CD8-positive, alpha-beta T cell (primary cell): ENCODE measurements at places on chromosomes 2 and 18.

DNA sequence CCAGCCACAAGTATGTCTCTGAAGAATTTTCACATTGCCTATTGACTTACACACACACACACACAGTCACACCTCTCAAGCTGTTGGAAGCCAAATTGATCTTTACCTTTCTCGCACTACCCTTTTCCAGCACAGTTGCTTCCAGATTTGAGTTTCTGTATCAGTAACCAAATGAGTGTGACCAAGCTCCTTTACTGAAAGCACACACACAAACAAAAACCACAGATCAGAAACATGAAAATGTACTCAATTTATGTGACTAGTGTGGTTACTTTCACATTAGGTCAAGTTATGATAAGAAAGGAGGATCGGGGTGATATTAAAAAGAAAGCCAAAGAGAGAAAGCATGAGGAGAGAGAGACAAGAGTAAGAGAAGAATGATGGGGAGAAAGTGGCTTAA, 993.9 kb upstream of the POU3F3 start:
- DNase-seq = no peak

DNA sequence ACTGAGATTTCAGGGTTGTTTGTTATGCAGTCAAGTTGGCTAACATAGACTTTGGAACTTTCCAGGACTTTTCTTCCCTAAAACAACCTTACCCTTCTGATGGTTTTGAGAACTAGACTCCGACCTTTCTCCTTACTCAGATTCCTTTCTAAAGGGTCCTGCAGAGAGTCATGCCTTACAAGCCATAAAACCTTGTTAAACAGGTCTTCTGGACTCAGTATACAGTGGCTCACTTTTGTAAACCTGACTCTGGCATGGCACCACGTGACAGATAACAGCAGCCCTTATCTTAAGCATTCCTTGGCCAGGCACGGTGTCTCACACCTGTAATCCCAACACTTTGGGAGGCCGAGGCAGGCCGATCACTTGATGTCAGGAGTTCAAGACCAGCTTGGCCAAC, 253.2 kb upstream of the RAB6C start:
- no peak for DNase-seq

DNA sequence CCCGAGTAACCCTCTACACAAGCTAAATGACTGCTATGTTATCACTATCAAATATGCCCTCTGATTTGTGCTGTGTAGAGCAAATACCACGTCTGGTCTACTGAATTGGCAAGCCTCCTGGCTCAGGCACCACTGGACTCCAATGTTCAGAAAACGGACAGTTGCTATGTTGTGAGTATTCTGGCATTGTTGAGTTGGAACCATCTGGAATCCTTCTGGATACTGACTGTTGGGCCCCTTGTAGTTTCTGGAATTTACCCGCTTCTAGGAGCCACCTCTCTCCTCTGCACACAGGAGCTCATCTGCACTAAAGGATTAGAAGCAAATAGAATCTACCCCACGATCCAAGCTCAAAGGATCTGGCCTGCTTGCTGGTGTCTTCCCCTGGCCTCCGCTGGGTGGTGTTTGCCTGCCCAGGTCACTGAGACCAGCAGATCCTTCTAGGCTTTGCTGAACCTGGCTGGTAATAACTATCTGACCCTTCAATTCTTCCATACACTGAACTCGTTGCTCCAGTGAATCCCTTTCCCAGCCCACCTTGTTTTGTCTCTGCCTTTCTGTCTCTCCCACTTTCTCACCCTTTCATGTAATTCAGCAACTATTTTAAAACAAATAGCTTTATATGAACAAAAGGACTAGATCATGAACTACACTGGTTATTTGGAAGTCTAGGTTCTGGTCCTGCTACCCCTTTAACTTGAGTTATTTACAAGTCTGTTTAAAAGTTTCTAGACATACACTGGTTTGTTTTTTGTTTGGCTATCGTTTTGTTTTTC, 2.1 kb upstream of the HAAO start:
- no peak for DNase-seq

DNA sequence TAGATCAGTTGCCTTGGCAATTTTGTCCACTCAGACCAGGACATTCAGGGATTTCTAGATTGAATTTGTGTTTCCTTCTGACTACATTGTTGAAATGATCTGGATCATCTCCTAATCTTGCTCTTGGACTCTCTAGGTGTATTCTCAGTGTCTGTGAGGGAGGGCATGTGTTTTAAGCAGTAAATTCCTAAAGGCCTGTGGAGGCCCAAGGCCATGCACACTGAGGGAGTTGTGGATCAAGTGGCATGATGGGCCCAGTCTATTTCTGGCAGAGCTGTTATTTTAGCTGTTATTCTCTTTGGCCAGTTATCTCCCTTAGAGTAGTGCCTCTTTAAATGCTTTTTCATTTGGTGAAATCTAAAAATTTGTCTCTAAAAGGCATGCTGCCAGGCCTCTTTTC, 144.9 kb downstream of the RPIA start:
- DNase-seq = no peak

DNA sequence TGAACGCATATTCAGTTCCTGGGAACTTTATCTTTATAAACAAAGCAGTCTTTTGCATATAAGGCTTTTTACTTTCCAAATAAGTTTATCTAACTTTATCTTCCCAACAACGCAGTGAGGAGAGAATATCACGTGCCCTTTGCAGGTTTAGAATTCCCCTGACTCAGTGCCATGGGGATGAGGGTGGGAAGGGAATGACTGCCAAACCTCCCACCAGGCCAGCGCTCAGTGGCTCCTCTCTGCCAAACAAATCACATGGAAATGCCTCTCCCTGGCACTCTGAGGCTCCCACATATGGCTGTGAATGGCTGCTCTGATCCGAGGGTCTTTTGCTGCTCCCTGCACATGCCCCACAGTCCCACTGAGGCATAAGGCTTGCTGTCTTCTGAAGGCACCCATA, 158.3 kb downstream of the DNAH6 start:
- DNase-seq = no peak

DNA sequence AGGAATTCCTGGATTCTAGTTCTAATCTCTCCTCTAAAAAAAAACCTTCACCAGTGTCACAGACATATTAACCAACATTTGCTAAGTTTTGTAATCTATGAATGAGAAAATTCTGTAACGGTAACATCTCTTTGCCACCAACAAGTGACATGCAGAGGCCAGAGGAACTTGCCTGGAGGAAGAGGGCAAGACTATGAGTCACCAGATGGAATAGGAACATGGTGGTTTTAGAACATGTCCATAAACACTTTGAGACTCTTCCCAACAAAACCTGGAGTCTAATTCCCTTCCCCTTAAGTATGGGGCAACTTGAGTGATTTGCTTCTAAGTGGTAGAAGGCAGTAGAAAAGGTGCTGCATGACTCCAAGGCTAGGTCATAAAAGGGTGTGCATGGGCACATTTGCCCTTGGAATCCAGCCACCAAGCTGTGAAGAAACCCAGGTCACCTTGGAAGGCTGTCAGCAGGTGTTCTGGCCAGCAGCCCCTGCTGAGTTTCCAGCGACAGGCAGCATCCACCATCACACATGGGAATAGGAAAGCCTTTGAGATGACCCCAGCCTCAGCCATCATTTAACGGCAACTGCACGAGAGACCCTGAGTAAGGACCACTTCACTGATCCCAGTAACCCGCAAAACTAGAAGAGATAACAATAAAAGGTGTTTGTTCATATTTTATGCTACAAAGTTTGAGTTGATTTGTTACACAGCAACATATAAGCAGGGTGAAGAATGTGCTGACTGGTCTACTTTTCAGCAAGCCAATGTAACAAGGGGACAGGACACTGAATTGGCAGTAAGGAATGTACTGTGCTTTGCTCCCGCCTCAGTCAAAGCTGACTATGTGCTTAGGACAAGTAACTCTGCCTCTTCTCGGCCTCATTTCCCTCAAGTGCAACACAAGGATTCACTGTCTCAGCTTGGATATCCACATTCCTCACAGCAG, 90.6 kb downstream of the SKA1 start:
- DNase-seq = no peak

- DNase-seq = no peak
Measured at GRCh38 chr2:226671141-226671676, 128.4 kb downstream of the IRS1 start.

DNA sequence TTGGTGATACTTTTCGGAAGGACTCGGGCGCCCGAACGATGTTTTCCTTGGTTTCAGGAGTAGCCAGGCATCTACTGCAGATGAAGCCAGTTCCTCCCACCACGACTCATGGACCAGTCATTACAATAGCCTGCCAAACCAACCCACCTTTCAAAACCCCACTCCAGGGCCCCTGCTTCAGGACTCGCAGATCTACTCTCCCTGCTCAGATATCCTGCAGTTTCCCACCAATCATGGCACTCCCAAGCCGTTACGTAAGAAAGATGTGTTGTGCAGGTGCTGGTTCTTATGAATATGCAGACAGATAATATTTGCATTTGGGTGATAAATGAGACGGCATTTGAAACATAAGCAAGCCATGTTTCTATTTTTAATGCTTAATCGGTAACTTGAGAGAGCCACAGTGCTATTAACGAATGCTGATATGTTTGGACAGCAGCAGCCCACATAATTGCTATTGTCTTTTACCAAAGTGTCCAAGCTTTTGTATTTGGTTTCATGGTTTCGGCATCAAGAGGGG, 3.5 kb upstream of the CYS1 start:
- no peak for DNase-seq

DNA sequence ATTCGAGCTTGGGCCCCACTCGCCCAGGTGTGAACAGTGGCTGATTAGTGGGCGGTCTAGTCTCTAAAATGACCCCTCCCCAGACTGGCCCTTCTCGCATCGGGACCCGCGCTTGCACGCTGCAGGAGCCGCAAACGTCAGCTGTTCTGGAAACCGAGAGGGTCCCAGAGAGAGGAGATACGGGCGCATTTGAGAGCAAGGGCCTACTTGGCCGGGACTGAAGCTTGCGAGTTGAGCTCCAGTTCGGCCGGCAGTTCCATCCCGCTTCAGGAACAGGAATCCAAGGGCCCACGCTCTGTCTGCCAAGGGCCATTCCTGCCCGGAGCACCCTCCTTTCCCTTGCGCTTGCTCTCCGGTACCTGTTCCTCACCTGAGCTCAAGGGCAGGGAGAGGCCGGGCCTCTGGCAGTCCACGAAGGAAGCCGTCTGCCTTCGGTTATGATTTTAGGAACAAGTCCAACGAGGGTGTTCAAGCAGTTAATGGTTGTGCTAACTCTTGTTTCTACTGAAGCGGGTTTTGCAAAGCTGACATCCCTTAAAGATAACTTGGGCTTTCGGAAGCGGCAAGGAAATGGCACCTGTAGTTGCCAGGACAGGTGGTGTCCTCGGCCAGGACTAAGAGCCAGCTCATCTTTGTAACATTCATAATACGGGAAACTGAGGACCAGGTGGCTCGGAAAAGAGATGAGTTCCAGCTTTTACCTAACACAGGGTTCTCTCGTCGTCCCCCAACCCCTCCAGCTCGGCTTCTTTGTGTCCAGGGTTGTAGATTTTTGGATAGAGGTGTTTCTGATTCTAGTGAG, 3.9 kb upstream of the DLX1 start:
- no peak for DNase-seq

- no peak for DNase-seq
Measured at GRCh38 chr18:60111525-60111924, 211.7 kb downstream of the PMAIP1 start.

- no peak for DNase-seq
Measured at GRCh38 chr2:197943731-197944130, 139.3 kb downstream of the PLCL1 start.

GRCh38 chr2:19336781-19337180, 21.6 kb downstream of the OSR1 start:
- no peak for DNase-seq

- DNase-seq = no peak
Measured at GRCh38 chr2:2798337-2798736, 467.3 kb upstream of the MYT1L start.

DNA sequence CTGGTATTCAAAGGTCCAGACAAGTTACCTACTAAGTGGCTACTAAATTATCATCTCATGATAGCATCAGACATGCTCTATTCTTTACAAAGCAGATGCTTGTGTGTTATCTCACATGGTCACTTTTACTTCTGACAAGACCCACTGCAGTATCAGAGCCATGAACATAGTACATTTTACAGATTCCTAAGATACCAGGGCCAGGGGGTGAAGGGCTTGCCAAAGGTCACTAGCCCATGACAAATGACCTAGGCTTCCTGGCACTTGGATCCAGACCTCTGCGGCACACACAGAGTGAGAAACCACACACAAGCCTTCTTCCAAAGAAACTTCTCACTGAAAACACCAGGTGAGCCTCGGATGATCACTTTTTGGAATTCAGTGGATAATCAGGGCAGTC, 446.8 kb downstream of the EIPR1 start:
- DNase-seq = no peak

- DNase-seq = no peak
Measured at GRCh38 chr2:172531309-172531708, 24.6 kb upstream of the PDK1 start.

DNA sequence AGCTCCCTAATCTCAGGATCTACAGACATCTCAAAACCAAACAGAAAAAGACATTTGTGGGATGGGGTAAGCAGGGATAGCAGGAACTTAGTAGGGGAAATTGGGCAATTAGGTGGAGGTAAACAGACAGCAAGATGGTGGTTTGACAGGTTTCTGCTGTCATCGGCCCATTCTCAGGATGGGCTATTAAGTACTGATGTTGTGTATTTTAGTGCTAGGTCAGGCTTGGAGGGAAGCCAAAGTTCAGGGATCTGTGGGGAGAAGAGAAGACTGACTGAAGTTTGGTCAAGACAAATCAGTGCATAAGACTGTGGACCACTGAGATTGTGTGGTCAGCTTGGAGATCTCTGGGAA, 96.8 kb upstream of the THUMPD2 start:
- DNase-seq = no peak

DNA sequence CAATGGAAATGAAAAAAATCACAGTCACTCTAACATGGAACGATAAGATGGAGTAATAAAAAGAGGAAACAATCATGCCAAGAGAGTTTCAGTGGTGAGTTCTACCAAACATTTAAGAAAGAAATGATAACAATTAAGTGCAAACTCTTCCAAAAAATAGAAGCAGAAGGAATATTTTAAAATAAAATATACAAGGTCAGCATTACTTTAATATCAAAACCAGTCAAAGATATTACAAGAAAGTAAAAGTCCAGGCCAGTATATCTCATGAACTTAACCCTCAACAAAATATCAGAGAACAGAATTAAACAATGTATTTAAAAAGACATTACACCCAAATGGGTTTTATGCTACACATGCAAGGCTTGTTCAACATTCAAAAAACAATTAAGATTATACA, 829.4 kb downstream of the TRIB2 start:
- DNase-seq = no peak

DNA sequence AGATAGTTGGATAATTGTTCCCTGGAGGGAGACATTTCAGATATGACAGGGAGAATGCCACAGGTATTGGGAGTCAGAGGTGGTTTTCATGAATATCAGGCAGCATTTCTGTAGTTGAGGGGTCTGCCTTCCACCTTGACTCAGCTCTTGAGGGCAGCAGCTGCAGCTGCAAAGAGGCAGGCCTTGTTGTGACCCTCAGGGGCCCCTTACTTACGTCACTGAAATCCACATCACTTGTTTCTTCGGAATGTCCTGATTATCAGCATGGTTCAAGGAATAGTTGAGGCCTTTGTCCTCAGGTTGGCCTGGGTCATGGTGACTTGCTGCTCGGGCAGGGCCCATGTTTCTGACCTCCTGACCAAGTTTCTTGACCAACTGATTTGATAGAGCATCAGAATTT, 46.9 kb downstream of the TMEM17 start:
- DNase-seq = no peak

- no peak for DNase-seq
Measured at GRCh38 chr2:186486651-186487647, 889 bp downstream of the ZC3H15 start.
